ENCODE measurements at places on chromosomes 3 and 15. TPM values are rescaled to one million over a fixed set of nuclear protein-coding genes. Genes with fewer than 3 reads are reported as not detected.

The PLA2G4D gene
- polyA plus RNA-seq = not detected

The GOLGA6D gene
- polyA plus RNA-seq = not detected

The SLC2A2 gene
- not detected for polyA plus RNA-seq

The KIF23 gene
- polyA plus RNA-seq = not detected

The GOLGA6L7 gene
- not detected for polyA plus RNA-seq

The C3orf22 gene
- not detected for polyA plus RNA-seq

The RAMAC gene
- 48.4 TPM for polyA plus RNA-seq

Measured in naive B cell (primary cell).